ENCODE measurements at places on chromosomes 6 and 20. TPM values are rescaled to one million over a fixed set of nuclear protein-coding genes. Genes with fewer than 3 reads are reported as not detected.

DNA sequence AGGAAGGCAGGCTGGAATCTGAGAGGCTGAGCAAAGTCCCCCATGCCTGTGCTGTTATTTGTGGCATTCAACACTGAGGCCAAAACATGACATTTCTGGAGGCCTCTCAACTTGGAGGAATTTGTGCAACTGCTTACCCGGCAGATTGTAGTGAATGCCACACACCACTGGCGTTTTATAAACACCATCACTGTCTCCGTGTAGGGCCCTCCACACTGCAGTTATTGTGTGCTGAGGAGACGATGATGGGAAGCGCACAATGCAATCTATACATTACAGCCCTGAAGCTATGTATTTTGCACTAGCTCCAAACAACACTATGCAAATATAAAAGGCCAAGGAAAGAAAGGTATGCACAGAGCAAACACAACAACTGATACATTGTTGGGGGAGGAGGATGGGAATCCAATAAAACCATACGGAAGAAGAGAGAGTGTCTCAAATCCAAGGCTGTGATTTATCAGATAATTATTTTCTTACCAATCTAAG lies 106.5 kb downstream of the SMLR1 start:
- H3K4me3 ChIP-seq: no peak overlapping the region
- no peak overlapping the region for H3K27ac ChIP-seq
- DNase-seq: no peak
- no peaks in the 10 kb centered on the region for H3K4me1 ChIP-seq
- H3K27me3 ChIP-seq: peaks cover 2% of the 10 kb centered on the region

The TOMM34 gene
- 60.5 TPM for total RNA-seq

The ISM1 gene
- total RNA-seq: 1.4 TPM

The BCKDHB gene
- 17.8 TPM for total RNA-seq
